ENCODE measurements at places on chromosomes 3 and 15.
A peak's percentile ranks its signal among the peaks of the same experiment; 100 is the strongest.

DNA sequence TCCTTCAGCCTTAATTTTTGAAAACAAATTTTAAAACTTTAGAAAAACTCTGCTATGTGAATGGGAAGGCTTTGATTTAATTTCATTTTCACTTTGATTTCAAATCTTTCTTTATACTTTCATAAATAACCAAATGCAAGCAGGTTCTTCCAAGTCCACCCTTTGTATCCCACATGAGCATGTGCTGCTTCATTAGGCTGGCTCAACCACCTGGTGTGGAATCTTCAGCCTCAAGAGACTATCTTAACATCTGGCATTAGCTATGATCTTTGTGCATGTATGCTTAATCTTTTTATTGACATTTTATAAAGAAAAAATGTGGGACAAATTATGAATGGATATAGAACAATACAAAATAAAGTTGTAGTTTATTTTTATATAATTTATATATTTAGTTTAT, 81.8 kb upstream of the MLF1 start:
- no peak for DNase-seq

DNA sequence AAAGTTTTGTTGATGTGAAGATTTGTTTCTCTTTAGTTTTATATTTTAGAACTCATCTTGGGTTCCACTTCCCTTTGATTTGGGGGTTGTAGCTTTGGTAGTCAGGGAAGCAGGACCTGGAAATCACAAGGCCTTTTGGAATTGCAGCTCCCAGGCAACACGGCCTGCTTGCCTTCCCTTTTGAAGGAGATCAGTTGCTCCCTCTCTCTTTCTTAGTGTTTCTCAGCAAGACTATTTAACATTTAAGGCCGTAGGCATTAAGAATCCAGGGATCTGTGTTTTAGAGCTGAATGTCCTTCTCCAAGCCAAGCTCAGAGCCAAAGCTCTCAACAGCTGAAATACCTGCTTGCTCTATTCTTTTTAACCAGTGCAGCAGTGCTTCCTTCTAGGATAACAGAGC, 310.3 kb downstream of the PTPRG start:
- no peak for DNase-seq

GRCh38 chr3:192445770-192446644, 281.3 kb downstream of the FGF12 start:
- DNase-seq, result peak; percentile 40

- DNase-seq, result no peak
Observed at GRCh38 chr3:62132027-62132602, 241.2 kb downstream of the FEZF2 start.

Data from NCI-H748 treated with DMSO at 0.1 percent for 48 hours (cell line).